Smooth muscle cell of the umbilical artery (primary cell): ENCODE measurements at places on chromosomes 16 and 17. TPM values are rescaled to one million over a fixed set of nuclear protein-coding genes. Genes with fewer than 3 reads are reported as not detected.

TBC1D3K gene
- total RNA-seq = not detected in 2 replicates

HS3ST3B1 gene
- total RNA-seq = 9.2 and 17.5 TPM in 2 replicates

SDF2 gene
- 42.4 and 79.6 TPM in 2 replicates for total RNA-seq

FNDC8 gene
- not detected in 2 replicates for total RNA-seq

TBC1D3E gene
- 0.59 TPM in 1 of 2 replicates, not detected in the other for total RNA-seq
